Hematopoietic multipotent progenitor cell treated with erythropoietin and hydrocortisone succinate and interleukin-3 and kit ligand, for 15 days (in vitro differentiated cells): ENCODE measurements at places on chromosomes 2 and 18.

DNA sequence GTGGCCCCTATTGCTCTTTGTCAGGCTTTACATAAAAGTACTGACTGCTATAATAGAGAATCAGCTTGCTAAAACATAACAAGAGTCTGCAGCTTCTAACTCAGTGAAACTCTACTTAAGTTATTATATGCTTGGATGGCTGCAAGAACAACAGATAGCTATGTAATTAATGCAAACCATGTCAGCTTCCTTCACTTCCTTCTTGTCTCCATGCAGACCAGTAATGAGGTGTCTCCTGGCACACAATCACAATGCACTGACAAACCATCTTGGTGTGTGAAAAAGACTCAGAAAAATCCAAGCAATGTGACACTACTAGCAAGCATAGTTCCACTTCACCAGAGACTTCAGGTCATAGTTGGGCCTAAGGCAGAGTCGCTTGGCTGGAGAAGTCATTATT is 2068.9 kb upstream of the PIK3C3 start:
- DNase-seq, result no peak

GRCh38 chr2:231003186-231003585 is 7.3 kb downstream of the SPATA3 start:
- no peak for DNase-seq

DNA sequence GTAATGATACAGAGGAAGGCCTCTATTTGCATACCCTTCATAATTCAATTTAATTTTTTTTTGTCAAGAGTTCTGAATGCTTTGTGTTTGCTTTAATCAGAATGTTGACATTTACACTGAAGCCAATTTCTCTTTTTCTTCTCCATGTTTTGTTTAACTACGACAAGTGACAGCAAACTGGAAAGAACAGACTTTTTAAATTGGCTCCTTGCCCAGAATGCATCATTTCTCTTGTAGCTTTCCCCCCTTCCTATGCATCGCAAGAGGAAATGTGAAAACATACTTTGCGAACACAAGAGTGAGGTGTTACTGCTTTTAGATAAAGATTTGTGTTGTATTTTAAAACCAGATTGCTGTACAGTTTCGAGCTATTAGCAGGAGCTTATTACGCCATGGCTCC is 955.2 kb upstream of the CELF4 start:
- DNase-seq, result no peak

GRCh38 chr18:42183746-42184145 is 228.7 kb downstream of the PIK3C3 start:
- DNase-seq, result no peak

GRCh38 chr2:197205585-197206215 is 104.9 kb downstream of the ANKRD44 start:
- no peak for DNase-seq

- no peak for DNase-seq
Measured at GRCh38 chr2:172395503-172395902, 31.9 kb upstream of the ITGA6 start.

- DNase-seq, result no peak
Measured at GRCh38 chr2:30769481-30769780, 37.8 kb downstream of the CAPN13 start.

- DNase-seq, result no peak
Measured at GRCh38 chr2:238039985-238040384, 20.8 kb upstream of the SCLY start.

GRCh38 chr2:29011418-29012060 is 30.4 kb downstream of the TOGARAM2 start:
- no peak for DNase-seq

- no peak for DNase-seq
Measured at GRCh38 chr2:85257359-85257969, 70.3 kb downstream of the TGOLN2 start.

- no peak for DNase-seq
Measured at GRCh38 chr2:232449964-232450363, 6.0 kb upstream of the ALPI start.

- DNase-seq, result no peak
Measured at GRCh38 chr18:79107886-79108285, 38.7 kb downstream of the ATP9B start.

DNA sequence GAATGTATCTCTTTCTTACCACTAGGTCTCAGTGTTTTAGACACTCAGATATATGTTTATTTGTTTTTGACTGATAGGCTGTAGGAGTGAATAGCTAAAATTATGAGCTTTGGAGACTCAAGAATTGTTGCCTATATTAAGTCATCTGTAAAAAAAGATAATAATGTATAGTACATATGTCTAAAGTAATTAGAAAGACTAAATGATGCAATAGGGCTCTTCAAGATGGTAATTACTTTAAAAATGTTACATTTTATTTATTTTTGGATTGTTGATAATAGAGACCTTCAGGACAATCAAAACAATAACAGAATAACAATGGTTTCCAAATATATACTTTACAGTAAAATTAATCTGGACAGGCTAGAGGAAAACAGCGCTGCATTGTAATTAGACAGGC is 19.9 kb upstream of the SCN7A start:
- no peak for DNase-seq

DNA sequence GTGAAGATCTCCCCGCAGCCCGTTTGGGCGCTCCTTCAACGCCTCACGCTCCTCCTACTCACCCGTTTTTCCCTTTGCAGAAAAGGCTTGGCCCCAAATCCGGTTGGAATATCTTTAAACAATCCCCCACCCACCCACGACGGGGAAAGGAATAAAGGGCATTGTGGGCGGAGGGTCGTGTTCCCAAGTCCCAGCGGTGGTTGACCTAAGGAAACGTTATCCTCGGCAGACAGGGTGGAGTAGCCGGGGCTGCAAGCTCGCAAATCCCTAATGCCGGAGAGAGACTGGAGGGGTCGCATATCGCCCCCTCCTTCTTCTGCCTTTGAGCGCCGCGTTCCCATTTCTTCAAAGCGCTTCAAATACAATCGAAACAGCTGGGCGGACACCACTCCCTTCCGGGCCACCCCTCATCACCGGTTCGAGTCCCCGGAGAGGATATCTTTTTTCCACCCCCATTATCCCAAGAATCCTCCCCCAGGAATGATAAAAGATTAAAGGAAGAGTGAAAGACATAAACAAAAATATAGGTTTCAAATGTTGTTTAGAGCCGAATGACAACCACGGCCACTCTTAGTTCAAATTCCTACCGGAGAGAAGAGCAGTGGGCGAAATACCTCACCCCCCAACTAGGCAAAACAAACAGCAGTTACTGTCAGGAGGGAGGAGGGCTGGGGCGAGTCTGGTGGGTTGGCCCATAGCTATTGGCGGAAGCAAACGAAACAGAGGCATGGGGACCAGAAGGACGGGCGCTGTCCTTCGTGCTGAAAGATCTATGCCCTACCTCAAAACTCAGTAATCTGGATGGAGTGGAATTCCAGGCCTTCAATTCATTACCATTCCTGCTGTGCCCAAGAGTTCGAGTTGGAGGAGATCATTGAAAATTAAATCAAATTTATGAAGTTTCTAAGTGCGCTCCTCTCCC is 2.8 kb upstream of the GAD1 start:
- DNase-seq, result no peak

DNA sequence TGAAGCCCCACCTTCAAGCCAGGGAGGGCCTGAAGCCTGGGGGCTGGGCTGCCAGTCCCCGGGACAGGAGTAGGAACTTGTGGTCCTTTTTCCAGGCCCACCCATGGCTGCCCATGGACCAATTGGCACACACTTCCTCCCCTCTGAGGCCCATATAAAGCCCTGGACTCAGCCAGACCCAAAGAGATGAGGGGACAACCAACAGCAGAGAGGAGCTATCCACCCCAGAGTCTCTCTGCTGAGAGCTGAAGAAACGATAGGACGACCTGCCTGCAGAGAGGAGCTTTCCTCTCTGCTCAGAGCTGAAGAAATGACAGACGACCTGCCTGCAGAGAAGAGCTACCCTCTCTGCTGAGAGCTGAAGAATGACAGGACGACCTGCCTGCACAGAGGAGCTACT is 43.8 kb upstream of the PEX13 start:
- DNase-seq, result no peak

DNA sequence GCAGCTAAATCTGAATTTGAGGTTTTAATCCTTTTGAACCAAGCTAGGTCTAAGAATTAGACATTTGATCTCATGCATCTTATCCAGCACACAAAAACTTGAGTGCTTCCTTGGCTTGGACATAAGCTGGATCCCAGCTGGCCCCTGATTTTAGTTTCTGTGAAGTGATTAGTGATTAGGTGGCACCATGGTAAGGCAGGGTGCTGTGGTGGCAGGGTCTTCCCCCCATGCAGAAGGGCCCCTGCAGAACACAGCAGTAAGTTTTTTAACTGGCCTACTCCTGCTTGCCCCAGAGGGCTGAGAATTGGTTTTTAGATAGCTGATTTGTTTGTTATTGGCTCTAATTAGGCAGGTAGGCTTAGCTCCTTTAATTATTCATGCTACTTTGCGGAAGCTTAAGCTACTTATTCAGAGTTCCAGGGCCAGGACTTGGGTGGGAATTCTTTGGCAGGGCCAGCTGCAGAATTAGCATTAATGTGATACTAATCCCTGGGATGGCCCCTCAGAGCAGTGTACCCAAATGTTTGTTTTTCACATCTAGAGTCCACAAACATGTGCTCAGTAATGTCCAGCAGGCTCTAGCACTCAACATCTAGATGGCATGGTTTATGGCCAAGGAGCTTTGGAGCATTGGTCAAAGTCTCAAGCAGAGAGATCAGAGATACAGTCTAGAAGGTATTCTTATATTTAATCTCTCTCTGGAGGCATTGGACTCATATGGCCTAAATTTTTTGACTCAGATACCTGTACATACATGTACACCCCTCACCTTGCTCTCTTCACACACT is 99.6 kb downstream of the FMNL2 start:
- no peak for DNase-seq

DNA sequence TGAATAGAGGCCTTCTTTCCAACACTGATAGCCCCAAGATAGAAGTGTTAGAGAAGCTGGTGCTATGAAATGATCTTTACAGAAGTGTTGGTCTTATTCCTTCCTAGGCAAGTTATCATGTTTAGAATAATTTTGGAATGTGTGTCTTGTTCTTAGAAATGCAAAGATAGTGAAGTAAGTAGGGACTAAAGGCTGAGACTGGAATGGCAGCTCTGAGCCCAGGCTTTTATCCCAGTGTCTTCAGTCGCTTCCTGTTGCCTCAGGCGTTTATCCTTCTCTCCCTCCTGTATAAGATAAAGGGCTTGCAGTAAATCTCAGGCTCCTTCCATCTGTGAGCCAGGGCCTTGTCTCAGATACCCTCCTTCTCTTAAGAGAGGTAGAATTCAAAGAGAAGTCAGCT is 218.1 kb downstream of the TPGS2 start:
- no peak for DNase-seq

DNA sequence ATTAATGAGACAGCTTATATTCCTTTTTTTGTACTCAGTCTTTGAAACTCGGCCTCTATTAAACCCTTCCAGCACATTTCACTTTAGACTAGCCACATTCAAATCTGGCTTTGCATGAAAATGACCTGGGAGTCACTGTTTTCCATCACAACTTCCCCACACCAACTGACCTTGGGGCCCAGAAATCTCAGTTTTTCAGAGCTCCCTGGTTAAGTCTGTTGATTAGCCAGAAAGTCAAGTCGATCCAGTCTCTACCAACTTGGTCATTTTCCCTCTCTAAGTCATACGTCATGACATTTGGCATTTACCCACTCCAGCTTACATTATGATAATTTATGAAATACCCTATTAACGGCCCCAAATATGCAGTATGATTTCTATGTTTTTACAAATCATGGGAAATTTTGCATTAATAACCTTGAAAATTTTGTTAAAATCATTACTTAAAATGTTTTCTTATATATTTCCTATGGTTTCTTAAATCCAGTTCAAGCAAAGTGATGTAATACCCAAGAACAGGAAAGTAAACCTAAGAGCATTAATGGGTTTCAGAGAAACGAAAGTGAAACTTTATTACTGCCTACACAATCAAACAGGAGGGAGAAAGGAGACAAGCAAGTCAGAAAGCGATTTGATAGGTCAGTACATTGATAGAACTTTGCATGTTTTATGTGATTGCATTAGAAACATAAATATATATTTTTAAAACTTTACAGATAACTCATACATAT is 77.1 kb downstream of the SPATS2L start:
- DNase-seq, result no peak

GRCh38 chr2:139099721-139100120 is 319.5 kb upstream of the NXPH2 start:
- DNase-seq, result no peak

GRCh38 chr18:49742316-49743116 is 70.8 kb downstream of the ACAA2 start:
- DNase-seq, result no peak
